OCI-LY7 (cell line): ENCODE measurements at places on chromosomes 12 and 14. TPM values are rescaled to one million over a fixed set of nuclear protein-coding genes. Genes with fewer than 3 reads are reported as not detected.

The OVCH1 gene
- total RNA-seq, result not detected in 2 replicates

DNA sequence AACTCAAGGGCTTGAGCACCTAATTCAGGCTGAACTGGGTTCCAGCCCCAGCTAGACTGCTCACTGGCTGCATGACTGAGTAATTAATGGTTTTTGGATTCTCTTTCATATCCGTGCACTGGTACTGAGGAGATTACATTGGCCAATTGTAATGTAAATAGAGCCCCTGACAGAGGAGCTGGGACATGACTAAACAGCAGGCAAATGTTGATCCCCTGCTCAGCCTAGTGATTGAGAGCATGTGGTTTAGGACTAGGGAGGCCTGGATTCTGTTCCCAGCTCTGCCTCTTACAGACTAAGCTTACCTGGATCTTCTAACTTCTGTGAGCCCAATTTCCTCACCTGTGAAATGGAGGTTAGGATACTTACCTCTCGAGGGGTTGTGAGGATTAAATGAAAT, 204.3 kb downstream of the ESR2 start:
- DNase-seq, result no peak

The ANKS1B gene
- total RNA-seq, result 5.4 and 6.0 TPM in 2 replicates

The LHX5 gene
- total RNA-seq, result not detected in 2 replicates

The SCAF11 gene
- total RNA-seq, result 130 and 151 TPM in 2 replicates

The RIMBP2 gene
- total RNA-seq, result not detected in 2 replicates

- DNase-seq, result no peak
Measured at GRCh38 chr12:51103977-51104376, 20.6 kb upstream of the CSRNP2 start.
